ENCODE measurements at places on chromosomes 13 and 19. TPM values are rescaled to one million over a fixed set of nuclear protein-coding genes. Genes with fewer than 3 reads are reported as not detected.

ZSCAN18 gene
- polyA plus RNA-seq, result 104 TPM

SULT2A1 gene
- polyA plus RNA-seq, result 23.7 TPM

LGI4 gene
- polyA plus RNA-seq, result 5.1 TPM

OSCAR gene
- polyA plus RNA-seq, result 2.8 TPM

COL4A1 gene
- polyA plus RNA-seq, result 379 TPM

RABAC1 gene
- 223 TPM for polyA plus RNA-seq

ZNF729 gene
- polyA plus RNA-seq, result not detected

PRRG2 gene
- not detected for polyA plus RNA-seq

TMEM272 gene
- polyA plus RNA-seq, result not detected

- no peak for DNase-seq
Observed at GRCh38 chr13:106357198-106357597, 178.3 kb downstream of the EFNB2 start.

DNA sequence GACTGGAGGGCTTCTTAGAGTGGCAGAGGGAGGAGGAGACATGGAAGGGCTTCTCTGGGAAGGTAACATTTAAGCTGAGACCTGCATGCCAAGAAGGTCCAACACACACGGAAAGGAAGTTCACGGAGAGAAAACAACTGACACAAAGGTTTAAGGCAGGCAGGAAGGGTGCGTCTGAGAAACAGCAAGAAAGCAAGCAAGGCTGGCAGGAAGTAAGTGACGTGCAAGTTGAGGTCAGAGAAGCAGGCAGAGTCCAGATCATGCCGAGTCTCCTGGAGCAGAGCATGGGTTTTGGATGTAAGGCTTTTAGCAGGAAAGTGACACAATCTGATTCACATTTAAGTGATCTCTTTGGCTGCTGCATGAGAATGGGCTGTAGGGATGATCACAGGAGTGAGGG is 60.5 kb downstream of the ATP7B start:
- no peak for DNase-seq

DNA sequence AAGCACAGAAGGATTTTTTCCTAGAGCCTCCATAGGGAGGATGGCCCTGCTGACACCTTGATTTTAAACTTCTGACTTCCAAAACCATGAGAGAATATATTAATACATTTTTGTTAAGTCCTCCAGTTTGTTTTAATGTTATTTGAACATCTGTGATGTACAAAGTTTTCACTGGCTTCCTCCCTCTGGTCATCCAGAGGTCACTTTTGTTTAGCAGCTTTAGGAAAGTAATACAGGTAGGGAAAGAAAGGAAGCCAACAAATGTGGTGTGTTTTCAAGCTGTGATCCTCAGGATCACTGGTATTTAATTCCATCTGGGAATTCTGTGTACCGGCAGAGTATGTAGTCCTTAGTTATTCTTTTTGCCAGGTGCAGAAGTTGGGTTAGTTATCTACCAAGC is 488.8 kb upstream of the ATXN8OS start:
- no peak for DNase-seq

- no peak for DNase-seq
Observed at GRCh38 chr19:11507370-11508078, 1.9 kb upstream of the ZNF653 start.

DNA sequence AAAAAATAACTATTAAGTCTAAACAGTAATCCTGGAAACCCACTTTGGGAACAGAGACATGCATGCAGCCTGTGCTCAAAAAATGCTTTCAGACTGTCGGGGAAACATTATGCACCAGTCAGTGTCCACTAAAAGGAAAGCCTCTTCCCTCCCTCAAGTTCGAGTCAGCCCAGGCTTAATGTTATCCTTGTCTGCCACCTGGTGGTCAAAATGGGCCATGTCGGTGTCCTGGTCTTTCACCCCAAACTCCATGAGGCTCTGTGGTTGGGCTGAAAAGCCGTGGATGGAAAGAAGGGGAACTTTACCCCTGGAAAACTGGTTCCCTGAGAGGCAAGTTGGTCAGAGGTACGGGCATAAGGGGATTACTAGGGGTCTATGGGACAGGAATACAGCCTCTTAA is 88.4 kb upstream of the ZNF492 start:
- DNase-seq, result peak; percentile 56

DNA sequence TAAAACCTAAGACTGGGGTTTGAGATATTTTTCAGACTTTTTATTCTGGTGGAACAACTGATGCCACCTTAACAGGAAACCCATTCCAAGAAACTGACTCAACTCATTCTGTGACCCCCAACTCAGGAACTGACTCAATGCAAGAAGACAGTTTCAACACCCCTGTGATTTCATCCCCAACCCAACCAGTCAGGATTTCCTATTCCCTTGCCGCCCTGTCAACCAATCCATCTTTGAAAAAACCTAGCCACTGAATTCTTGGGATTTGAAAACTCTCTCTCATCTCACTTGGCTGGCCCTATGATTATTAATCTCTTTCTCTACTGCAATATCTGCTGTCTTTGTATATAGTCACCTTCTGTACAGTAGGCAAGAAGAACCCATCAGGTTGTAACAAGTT is 1211.9 kb upstream of the ATXN8OS start:
- DNase-seq, result no peak

DNA sequence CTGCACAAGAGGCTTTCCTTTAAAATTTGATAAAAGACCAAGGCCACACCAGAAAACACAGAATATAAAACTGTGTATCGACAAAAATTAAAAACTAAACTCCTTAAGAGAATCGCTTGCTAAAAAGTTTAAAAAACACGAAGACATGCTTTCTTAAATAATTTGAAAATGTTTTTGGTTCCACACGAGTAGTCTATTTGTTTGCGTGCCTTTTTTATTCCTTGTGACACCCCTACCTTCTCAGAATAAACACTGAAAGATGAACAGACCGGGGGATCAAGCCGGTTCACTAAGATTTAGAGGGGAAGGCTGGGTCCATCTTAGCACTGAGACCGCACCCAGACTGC is 256.4 kb upstream of the STARD13 start:
- no peak for DNase-seq
